ENCODE measurements at places on chromosomes 4 and X.

DNA sequence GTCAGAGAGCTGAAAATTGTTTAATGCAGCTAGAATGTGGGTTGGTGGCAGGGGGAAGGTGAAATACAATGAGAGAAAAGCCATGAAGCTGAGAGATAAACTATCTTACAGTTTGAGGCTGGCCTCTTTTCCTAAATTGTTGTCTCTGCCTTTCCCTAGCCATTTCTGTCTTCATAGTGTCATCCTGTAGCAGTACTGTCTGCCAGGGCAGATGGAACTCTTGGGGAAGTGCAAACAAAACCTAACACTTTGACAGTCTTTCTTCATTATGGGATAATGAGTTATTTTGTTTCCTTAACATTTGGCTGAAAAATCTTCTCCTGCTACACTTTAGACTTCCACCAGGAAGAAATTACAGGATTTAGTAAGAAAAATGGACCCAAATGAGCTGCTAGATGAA, 197.8 kb upstream of the ARX start:
- DNase-seq, result no peak

DNA sequence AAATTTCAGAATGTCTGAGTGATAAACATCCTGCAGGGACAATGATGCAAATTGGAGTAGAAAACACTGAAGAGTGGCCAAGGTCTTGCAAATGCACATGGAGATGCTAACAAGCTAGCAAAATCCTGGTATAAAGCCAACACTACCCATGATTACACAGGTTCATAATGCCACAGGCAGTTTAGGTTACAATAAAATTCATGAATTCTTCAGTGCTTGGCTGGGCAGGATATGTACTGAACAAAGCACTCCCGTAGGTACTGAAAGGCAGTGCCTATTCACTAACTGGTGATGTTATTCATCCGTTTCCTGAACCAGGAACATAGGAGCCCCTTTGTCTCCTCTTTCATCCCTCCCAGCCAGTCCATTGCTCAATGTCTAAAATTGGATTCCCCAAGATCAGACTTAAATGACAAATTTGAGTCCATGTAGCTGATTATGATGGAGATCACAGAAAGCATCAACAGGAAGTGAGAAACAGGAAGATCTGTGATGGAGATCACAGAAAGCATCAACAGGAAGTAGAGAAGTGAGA, 244.5 kb downstream of the DMD start:
- no peak for DNase-seq

DNA sequence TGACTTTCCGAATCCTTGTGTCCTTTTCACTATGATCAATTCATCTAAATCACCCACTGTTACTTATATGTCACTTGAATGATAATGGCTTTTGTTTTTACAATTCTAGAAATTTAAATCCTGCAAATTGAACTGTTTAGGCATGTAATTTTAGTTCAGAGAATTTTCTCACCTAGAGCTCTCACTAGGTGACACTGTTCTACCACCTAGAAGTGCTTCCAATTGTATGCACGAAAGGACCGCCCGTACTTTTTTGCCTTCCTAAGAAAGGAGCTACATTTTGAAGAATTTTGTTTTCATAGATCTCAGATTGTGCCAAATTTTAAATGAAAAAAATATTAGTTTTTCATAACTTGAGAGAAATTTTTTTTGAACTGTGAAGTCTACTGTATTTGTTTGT, 481.6 kb upstream of the FSTL5 start:
- DNase-seq, result no peak

DNA sequence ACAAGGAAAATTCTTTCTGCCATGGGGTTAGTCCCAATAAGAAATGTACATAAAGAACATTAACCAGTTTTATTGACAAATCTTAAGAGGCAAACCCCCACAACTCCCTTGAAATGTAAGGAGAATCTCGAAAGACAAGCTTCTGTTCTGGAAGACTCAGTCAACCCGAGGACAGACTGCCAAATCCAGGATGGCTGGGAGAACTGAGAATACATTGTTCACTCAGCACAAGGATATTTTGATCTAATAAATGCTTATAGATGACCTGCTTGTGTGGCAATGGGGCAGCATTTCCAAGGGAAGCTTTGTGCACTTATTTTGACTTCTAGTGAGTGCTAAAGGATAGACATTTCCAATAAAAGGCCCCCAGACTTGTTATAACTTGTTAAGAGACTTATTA, 280.4 kb downstream of the DHX15 start:
- no peak for DNase-seq

- DNase-seq, result peak; percentile 13
These were observed 102.7 kb downstream of the SLC4A4 start for GRCh38 chr4:71441186-71442169.

Measured in fibroblast of skin of left quadriceps (primary cell).